NAMALWA (cell line): ENCODE measurements at places on chromosomes 11 and 22.

DNA sequence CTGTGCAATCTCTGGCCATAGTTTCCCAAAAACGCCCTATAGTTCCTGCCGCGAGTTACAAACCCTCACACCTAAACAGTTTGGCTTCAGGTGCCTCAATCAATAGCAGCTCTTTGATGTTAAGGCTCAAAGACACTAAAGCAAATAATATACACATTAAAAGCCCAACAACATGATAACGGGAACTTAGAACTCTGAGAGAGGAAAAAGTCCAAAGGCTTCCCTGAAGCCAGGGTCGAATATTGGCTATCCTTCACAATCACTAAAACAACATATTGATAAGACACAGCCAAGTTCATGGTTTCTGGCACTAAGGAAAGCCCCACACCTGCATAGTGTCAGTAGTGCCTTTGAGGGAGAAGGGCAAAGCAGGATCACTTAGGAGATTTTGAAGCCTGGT is 54.9 kb downstream of the NTM start:
- no peak for DNase-seq

DNA sequence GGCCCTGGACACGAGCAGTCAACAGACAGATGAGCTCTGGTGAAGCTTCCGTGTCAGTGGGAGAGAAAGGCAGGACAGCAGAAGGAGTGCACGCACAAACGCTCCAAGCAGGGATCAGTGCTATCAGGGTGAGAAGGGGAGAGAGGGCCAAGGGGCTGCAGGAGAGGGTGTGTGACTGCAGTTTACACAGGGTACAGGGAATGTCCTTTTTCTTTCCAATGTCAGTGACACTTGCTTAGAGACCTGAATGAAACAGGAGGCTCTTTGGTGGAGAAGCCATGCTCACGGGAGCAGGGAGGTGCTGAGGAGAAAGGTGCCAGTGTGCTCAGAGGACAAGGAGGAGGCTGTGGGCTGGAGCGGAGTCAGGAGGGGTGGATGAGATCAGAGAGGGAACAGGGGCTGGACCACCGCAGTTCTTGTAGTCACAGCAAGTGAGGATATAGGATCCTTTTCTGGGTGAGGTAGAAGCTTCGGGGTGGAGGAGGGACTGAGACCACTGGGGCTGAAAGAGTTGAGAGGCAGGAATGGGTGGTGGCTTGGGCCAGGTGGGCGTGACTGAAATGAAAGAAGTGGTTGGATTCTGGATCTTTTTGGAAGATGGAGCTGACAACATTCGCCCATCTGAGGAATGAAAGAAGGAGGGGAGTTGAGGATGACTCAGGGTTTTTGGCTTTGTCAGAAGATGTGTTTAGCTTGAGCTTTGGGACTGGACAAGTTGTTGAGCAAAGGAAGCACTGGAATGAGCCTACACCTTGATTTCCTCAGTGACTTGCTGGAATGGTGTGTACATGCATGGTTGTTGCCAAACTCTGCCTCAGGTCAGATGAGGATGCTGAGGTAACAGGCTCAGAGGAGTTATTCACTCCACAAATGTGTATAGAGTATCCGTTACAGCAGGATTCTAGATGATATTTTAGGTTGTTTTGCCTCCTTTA is 87.9 kb downstream of the ADAMTS15 start:
- no peak for DNase-seq

- no peak for DNase-seq
Measured at GRCh38 chr11:2612884-2613571, 86.8 kb downstream of the KCNQ1OT1 start.

DNA sequence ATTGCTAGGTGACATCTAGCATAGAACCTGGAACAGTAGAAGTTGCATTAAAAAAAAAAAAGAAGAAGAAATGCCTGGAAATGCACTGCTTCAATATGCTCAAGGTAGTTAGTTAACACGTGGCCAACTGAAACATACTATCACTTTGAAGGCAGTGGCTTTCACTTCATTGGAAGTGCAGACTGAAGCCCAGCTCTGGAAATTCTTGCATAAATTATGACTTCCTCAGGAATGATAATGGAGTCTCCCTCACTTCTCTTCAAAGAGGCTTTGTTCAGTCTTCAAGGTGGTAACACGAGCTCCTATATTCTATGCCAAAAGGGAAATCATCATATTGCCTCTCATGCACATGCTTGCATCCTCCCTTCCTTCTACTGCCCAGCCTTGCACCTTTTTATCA is 715.9 kb upstream of the API5 start:
- no peak for DNase-seq

GRCh38 chr22:26597026-26597425 is 7.1 kb upstream of the TPST2 start:
- DNase-seq: no peak

- DNase-seq: no peak
Measured at GRCh38 chr11:638631-639331, 1.7 kb downstream of the DRD4 start.

DNA sequence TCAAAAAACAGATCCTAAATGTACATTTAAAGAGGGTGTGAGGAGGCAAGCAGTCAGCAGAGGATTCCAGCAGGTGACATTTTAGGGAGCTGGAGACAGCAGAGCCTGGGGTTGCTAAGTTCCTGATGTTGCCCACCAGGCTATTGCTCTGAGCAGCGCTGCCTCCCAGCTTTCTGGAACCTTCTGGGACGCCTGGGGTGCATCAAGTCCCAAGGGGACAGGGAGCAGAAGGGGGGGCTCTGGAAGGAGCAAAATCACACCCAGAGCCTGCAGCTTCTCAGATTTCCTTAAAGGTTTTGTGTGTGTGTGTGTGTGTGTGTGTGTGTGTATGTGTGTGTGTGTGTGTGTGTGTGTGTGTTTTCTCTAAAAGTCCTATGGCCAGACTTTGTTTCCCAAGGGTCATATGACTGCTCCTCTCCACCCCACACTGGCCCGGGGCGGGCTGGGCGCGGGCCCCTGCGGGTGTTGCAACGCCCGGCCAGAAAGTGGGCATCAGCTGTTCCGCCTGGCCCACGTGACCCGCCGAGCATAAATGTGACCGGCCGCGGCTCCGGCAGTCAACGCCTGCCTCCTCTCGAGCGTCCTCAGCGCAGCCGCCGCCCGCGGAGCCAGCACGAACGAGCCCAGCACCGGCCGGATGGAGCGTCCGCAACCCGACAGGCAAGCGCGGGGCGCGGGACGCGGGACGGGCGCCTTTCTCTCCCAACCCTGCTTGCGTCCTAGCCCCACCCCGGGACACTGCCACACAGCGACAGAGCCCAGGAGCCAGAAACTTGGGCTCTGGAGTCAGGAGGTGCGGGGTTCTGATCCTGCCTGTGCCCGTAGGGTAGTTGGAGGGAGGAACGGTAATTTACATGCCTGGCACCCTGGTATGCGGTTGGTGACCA is at the start of gene HMOX1:
Gene HMOX1, plus strand, starts transcription at position 560 of the 887 bp plus-strand sequence. Its CDS starts 78 bp downstream, at position 638.
- DNase-seq: no peak

- no peak for DNase-seq
Measured at GRCh38 chr11:528815-529727, 6.3 kb downstream of the HRAS start.

DNA sequence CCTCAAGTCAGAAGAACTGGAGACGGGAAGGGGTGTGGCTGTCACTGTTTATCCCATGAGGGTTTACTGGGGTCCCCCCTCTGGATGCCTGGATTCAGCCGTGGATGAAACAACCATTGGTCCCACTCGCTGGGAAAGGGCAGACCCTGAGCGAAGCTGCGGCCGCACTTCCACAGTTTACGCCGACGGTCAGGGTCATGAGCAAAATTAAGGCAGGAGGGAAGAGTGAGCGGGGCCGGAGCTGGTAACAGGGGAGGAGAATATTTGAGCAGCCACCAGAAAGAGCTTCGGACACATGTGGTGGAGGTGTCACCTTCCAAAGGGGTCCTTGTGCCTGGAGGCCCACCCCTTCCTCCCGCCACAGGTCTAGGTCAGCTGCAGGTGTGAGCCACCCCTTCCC is 344.9 kb downstream of the BRD1 start:
- DNase-seq: no peak

GRCh38 chr11:123083623-123084029 is 21.7 kb upstream of the HSPA8 start:
- DNase-seq: no peak

DNA sequence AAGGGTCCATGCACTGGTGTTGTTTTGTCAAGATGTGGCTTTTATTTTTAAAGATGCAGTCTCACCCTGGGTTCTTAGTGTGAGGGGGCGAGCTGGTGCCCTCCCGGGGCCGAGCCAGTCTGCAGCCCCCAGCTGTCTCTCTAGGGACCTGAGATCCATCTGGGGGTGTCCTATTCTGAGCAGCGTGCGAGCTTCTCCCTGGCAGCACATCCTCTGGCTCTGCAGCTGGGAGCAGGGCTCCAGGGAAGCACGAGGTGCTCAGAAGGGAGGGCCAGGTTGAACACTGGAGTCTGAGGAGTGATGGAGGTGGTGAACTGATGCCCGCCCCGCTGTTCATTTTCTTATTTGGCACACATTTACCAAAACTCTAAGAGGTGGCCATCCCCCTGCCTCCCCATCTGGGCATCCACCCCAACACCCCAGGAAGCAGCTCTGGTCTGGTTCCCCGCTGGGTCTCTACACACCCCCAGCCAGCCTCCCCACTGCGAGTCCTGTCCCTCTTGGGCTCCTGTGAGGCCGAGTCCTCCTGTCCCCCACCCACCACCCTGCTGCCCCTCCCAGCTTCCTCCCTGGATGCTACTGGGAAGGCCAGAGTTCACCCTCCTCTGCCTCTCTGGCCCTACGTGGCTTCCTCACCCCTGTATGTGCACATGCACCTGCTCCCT is 956.4 kb downstream of the BRD1 start:
- DNase-seq: no peak

GRCh38 chr11:32109138-32109537 is 18.3 kb downstream of the RCN1 start:
- no peak for DNase-seq

GRCh38 chr22:41030891-41031290 is 61.5 kb upstream of the EP300 start:
- no peak for DNase-seq

- no peak for DNase-seq
Measured at GRCh38 chr11:3936517-3936916, 81.1 kb downstream of the STIM1 start.

DNA sequence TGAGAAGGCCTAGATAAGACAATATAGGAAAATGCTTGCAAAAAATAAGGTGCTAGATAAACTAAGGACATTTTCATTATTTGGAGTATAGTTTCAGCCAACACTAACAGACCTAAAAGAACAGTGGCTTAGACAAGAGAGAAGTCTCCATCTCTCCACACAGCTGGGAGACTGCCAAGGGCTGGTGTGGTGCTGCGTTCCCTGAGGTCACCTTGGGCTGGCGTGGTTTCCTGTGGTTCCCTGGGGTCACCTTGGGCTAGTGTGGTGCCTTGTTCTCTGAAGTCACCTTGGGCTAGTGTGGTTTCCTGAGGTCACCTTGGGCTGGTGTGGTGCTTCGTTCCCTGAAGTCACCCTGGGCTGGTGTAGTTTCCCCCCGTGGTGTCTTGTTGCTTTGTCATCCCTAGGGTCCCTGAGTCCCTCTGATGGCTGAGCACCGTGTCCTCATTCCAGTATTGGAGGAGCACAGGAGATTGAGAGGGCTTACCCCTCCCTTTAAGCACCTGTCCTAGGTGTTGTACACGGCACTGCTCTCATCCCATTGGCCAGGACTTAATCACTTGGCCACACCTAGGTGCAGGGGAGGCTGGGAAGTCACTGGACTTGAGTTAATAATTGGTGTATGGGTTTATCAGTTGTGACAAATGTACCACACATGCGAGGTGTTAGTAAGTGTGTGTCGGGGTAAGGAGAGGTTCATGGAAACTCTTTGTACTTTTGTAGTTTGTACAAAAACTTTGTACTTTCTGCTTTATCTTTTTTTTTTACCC is 14.9 kb downstream of the SAMM50 start:
- no peak for DNase-seq

GRCh38 chr11:46906609-46907041 is 11.7 kb downstream of the LRP4 start:
- no peak for DNase-seq

DNA sequence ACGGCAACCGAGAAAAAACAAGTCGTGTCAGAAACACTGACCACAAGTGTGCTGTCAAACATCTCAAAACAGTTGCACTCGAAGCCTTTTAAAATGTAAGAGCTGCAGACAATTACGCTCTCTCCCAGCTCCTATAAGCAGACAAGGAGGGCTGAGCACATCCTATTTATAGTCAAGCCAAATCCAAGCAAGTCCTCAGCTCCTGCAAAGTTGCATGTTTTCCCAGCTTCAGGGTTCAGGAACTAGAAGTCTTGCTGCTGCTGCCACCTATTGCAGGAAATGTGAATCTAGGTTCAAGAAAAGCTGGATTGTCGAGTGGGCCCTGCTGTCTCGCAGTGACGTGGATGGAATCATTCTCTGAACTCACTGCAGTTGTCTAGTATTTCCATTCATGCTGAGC is 15.5 kb downstream of the EFCAB6 start:
- DNase-seq: no peak

- DNase-seq: no peak
Measured at GRCh38 chr22:27504360-27505253, 296.9 kb downstream of the MN1 start.

GRCh38 chr11:121408830-121409229 is 43.3 kb upstream of the SORL1 start:
- no peak for DNase-seq

GRCh38 chr22:38696606-38697424 is 3.9 kb downstream of the JOSD1 start:
- no peak for DNase-seq

DNA sequence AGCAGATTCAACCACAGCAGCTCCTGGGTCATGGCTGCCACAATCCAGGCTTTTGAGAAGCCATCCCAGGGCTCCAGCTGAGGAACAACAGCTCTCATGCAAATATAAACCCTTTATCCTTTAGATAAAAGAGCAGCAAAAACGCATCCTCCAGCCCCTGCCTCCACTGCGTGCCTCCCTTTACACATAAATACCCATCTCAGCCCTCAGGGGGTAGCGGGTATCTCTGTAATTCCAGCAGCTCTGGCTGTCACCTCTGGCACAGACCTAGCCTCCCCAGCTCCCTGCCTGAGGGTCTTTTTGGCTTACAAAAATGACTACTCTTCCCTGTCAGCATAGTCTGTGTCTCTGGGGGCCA is 21.6 kb downstream of the LMO1 start:
- DNase-seq: no peak

- peak; percentile 79 for DNase-seq
Measured at GRCh38 chr11:130162733-130163132, 3.2 kb downstream of the ST14 start.

DNA sequence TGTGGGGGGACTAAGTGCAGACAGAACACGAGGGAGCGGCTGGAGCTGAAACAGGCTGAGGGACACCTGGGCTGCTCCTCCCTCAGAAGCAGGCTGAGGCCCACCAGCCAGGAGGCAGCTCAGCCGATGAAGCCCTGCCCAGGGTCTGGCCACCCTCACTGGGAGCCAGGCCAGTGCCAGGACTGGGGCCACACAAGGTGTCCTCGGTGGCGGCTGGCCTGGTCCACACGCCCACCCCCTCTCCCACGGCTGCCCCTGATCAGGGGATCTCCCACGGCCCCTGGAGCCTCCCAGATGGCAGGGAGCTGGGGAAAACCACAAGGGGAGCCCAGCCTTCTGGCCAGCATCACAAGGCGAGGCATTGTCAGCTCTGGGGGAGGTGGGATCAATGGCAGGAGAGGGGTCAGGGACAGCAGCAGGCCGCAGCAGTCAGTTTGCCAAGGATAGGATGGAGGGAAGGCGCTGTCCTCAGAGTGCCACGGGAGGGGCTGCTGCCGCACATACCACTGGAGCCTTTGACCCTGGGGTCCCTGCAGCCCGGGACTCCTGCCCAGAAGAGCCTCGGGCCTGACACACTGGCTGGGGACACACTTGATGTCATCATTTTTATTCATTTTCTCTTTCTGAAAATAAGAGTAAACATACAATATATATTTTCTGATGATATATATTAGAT is 11.7 kb upstream of the RASL10A start:
- no peak for DNase-seq
